ENCODE measurements at places on chromosomes 12 and 14.
A peak's percentile ranks its signal among the peaks of the same experiment; 100 is the strongest.

GRCh38 chr12:53204351-53204750 is 2.7 kb downstream of the ITGB7 start:
- DNase-seq, result no peak

DNA sequence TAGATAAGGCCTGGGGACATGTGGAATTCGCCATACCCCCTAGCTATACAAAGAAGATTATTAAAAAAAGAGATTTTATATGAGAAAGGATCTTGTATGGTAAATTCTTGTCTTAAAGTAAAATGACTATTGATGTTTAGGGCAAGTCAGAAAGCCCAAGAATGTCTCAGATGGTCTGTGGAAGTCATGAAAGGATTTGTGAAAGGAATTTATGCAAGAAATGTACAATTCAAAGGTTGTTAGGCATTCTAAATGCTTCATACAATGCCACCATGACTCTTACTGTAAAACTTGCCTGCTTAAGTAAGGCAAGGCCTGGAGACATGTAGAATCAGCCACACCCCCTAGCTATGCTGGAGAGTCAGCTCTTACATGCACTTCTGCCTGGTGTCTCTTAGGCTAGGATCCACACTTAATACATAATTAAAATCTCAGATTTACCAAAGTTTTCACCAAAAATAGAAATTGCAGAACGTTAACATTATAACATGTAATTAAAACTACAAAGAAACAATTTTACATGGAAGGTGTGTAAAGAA is 8.9 kb upstream of the ETNK1 start:
- no peak for DNase-seq

- DNase-seq, result no peak
Observed at GRCh38 chr12:79919762-79920161, 15.1 kb downstream of the PPP1R12A start.

DNA sequence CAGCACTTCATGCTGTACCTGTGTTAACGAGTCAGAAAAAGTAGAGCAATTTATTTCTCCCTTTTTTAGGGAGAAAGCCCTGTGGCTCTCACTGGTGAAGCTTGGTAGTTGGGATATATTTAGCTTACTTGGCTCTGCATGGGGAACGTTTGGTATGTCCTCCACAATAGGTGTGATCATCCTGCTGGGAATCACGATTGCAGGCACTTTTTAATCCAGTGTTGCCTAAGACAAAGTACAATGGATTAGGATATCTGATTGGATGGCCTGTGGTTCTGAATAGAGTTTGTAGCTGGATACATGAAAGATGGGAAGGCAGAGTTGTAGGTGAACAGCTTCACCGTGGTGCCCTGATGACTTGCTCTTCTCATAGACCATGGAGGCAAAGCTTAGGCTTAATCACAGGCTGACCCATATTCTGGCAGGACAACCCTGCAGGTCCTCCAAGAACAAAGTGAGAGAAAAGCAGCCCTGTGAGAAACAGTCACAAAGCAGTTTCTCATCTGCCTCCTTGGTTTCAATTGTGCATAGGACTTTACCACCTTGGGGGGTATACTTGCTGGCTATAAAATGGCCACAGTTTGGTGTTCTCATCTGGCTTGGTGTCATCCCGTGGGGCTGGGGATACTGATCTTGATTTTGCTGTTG is 7.5 kb downstream of the RESF1 start:
- no peak for DNase-seq

DNA sequence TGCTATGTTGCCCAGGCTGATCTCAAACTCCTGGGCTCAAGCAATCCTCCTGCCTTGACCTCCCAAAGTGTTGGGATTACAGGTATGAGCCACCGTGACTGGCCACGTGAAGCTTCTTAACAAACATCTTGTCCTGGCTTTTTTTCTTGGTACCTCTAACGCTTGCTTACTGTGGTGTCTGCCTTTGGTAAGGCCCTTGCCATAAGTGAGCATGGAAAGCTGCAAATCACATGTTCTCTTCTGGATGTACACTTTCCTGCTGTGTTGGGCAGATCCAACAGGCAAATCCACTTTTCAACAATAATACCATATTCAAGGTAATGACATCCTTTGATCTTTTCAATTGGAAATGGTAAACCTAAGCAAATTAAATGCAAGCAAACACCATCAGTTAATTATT is 54.6 kb downstream of the ARF6 start:
- no peak for DNase-seq

GRCh38 chr12:92140896-92141536 is 4.6 kb downstream of the BTG1 start:
- DNase-seq, result no peak

- DNase-seq, result no peak
Observed at GRCh38 chr12:56866493-56866892, 67.7 kb downstream of the SDR9C7 start.

- peak; percentile 61 for DNase-seq
Observed at GRCh38 chr14:78598046-78598920, 428.1 kb downstream of the NRXN3 start.

GRCh38 chr12:49827401-49828099 is 663 bp downstream of the NCKAP5L start:
- peak; percentile 14 for DNase-seq

DNA sequence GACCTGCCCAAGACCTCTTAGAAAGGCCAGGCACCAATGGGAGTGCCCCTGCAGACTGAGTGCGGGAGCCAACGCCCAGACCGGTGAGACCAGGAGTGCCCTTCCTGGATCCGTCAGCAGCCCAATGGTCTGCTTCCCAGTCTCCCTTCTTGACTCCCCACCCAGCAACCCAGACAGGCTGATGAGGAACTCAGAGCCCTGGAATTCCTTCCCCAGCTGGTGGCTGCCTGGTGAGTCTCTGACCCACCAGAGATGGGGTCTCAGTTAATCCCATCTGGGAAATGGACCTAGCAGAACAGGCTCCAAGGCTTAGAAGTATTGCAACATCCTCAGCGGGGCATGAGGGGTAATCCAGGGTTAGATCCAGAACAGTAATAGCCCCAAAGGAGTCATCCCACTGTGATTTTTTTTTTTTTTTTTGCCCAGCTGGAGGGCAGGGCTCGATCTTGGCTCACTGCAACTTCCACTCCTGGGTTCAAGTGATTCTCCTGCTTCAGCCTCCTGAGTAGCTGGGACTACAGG is 1.5 kb upstream of the RASAL1 start:
- DNase-seq, result no peak

GRCh38 chr12:124486346-124486963 is 81.0 kb downstream of the NCOR2 start:
- DNase-seq, result no peak

DNA sequence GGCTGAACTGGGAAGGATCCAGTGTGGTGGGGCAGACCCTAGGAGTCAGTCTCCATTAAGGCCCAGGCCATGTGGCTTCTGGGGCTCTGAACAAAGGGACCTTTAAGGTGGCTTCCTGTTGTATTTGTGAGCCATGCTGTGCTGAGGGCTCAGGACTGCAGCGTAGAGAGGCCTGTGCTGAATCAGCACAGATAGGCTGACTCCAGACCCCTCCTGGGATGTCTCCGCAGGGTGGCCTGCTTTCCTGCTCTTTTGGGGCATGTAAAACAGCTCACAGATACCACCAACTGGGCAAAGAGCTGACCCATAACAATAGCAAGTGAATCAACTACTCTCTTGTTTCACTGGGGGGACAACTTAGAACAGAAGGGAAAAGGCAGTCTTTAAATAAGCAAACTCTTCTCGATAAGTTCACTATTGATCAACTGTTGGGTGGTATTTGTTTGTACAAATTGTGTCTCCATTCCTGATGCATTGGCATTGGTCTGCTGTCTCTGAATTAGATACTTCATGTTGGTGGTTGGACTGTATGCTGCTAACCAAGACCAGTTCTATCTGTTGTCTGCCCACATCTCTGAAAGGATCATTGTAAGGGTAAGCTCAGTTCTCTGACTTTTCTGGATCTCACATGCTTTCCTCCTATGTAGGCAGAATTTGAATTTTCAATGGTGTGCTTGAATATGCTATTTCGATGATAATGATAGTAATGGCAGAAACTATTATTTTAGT is 71.8 kb downstream of the MYRFL start:
- no peak for DNase-seq

- DNase-seq, result peak; percentile 64
Observed at GRCh38 chr12:47889040-47889439, 15.8 kb downstream of the VDR start.

- no peak for DNase-seq
Observed at GRCh38 chr12:977156-977555, 13.9 kb upstream of the ERC1 start.

DNA sequence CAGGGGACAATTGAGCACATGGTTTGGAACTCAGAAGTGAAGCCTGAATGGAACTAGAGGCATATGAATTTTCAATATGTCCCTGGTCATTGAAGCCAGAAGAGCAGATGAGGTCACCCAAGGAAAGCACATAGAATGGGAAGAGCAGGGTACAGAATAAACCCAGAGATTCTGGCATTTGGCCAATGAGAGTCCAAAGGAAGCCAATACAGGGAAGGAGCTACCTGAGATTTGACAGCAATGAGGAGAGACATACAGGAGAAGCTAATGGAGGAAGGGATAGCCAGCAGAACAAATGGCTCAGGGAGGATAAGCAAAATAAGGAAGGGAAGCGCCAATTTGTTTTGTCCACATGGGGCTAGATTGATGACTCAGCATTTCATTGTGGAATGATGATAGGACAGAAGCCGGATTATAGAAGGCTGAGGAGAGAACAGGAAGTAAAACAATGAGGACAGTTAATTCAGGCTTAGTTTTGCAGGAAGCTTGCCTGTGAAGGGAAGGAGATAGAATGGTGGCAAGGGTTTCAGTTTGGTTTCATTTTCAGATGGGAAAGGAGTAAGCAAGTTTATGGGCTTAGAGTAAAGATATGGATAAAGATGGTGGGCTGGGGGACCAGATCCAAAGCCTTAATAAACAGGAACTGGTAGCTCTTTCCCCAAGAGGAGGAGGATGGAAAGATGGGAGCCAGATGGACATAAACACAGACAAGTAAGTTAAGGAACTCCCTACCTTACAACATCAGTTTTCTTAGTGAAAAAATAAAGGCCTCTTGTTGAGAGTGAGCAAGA is 3.2 kb upstream of the SPTSSA start:
- DNase-seq, result no peak

- no peak for DNase-seq
Observed at GRCh38 chr12:112196196-112196875, 71.0 kb downstream of the TRAFD1 start.

DNA sequence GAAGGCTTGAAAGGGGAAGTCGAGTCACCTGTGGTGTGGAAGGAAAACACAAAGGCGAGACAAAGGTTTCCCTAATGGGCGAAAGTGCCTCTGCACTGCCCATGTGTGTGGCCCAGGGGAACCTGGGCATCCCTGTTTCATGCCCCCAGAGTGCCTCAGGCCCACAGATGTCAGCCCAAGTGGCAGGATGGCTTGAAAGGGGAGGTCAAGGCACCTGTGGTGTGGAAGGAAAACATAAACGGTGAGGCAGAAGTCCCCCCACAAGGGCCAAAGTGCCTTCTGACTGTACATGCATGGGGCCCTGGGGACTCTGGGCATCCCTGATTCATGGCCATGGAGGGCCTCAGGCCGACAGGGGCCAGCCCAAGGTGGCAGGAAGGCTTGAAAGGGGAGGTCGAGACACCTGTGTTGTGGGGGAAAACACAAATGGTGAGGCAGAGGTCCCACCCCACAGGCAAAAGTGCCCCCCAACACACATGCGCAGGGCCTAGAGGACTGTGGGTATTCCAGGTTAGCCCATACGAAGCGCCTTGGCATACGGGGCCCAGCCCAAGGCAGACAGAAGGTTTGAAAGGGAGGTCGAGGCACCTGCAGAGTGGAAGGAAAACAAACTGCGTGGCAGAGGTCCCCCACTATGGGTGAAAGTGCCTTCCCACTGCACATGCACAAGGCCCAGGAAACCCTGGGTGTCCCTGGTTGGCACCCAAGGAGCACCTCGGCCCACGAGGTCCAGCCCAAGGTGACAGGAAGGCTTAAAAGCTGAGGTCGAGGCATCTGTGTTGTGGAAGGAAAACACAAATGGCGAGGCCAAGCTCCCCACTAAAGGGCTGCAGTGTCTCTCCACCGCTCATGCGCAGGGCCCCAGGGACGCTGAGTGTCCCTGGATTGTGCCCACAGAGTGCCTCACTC is 382.3 kb downstream of the ALG10 start:
- no peak for DNase-seq

GRCh38 chr12:108839018-108839889 is 18.1 kb downstream of the SSH1 start:
- DNase-seq, result no peak

- no peak for DNase-seq
Observed at GRCh38 chr14:32090686-32091085, 13.6 kb downstream of the ARHGAP5 start.

DNA sequence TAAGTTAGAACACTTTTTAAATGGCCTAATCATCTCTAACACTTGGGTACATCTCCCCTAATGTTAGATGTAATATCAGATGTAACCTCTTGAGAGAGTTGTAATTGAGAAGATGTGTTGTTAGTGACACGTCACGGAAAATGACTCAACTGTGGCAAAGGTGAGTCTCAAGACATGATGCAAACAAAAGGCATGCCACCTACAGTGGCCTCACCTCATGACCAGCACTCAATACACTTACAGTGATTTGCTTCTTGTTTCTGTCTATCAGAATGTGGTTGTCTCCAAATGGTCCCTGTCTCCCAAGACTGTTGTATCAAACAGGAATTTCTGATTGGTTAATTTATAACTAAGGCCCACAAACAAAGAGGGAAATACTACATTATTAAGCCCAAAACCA is 91.2 kb downstream of the SLC25A21 start:
- DNase-seq, result no peak

DNA sequence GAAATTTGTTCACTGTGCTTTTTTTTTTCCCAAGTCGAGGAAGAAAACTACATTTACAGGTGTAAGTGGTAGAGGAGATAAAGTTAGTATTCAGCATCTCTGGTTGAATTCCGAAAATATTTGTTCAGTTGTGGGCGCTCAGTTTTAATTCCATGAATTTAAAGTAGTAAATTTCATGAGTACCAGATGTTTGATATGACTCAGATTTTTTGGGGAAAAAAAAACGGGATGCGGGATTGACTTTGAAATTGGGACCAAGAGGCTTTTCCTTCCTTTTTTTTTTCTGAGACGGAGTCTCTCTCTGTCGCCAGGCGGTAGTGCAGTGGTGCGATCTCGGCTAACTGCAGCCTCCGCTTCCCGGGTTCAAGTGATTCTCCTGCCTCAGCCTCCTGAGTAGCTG is 1.6 kb downstream of the TULP3 start:
- DNase-seq, result no peak

DNA sequence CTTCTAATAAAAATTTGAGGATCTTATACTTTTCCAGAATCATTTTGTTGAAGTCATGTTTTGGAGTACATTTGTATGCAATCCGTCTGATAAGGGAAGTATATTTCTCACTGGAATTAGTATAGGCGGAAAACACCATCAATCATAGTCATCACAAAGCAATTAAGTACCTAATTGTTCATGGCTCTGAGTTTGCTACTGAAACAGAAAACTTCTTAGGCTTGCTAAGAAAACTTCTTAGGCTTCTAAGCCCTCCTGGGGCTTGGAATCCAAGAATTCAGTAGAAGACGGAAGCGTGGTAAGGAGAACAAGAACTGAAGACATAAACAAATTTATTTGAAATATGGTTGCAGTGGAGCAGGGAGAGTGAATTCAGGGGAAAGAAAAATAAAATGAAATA is 636.3 kb downstream of the DIO2 start:
- DNase-seq, result no peak
